ENCODE measurements at places on chromosomes 11 and 22. TPM values are rescaled to one million over a fixed set of nuclear protein-coding genes. Genes with fewer than 3 reads are reported as not detected.

PHF5A gene
- polyA plus RNA-seq = 78.4 TPM

- no peak for DNase-seq
Observed at GRCh38 chr11:5247472-5248192, 2.0 kb downstream of the HBG1 start.

DNA sequence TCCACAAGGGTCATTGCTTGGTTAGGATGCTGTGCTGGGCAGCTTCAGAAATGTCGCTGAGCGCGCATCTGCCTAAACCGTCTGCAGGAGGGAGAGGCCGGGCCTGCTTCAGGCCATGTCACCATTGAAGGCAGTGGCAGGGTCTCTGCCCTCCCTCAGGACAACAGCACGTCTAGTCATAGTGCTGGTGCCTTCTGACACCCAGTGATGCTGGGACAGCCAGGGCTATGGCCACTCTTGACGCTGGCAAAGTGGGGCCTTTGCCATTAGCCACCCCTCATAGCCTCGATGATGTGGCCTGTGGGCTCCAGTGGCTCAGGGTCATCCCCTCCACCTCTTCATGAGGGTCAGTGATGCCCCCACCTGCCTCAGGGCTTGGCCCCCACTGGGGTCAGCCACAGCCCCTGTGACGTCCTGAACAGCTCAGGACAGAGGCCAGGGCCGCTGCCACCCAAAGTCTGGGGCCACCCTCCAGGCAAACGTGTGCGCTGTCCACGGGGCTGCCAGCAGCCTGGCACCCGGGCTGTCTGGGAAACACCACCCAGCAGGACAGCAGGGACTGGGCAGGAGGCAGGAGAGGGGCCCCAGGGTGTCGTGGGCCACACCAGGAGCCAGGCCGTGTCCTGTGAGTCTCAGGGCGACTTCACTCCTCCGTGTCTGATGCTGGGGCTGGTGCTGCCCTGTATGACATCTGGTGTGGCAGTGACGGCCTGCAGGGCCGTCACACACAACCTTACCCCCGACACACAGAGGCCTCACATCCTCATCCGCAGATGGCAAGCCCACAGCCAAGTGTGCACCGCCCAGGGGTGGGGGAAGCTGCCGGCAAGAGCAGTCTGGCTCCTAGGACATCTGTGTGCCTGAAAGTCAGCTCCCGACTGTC, 42.5 kb downstream of the CERK start:
- DNase-seq = no peak

- no peak for DNase-seq
Observed at GRCh38 chr11:113287801-113288200, 26.6 kb upstream of the TTC12 start.

- DNase-seq = no peak
Observed at GRCh38 chr11:116656011-116656410, 116.8 kb downstream of the BUD13 start.
